ENCODE measurements at places on chromosomes 6 and 20.

GRCh38 chr6:160110586-160111123, 11.0 kb upstream of the SLC22A1 start:
- no peak for DNase-seq

DNA sequence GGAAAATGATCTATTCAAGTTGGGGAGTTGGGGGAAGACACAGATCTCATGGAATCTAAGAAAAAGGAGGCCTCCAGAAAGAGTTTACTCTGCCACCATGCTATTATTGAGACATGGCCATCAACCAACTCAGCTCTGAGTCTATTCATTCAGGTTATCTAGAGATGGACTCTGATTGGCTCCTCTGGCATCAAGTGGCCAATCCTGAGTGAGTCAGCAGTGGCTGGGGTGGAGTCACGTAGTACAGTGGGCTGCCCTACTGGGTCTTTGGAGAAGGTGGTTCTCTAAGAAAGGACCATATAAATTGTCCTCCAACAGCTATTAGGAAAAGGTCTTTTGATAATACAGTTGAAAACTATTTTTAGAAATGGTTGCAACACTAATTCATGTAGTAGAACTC, 42.1 kb downstream of the LYRM2 start:
- no peak for DNase-seq

GRCh38 chr20:59672576-59672975, 68.2 kb downstream of the PHACTR3 start:
- no peak for DNase-seq

GRCh38 chr20:1015181-1015580, 13.1 kb upstream of the RSPO4 start:
- no peak for DNase-seq

DNA sequence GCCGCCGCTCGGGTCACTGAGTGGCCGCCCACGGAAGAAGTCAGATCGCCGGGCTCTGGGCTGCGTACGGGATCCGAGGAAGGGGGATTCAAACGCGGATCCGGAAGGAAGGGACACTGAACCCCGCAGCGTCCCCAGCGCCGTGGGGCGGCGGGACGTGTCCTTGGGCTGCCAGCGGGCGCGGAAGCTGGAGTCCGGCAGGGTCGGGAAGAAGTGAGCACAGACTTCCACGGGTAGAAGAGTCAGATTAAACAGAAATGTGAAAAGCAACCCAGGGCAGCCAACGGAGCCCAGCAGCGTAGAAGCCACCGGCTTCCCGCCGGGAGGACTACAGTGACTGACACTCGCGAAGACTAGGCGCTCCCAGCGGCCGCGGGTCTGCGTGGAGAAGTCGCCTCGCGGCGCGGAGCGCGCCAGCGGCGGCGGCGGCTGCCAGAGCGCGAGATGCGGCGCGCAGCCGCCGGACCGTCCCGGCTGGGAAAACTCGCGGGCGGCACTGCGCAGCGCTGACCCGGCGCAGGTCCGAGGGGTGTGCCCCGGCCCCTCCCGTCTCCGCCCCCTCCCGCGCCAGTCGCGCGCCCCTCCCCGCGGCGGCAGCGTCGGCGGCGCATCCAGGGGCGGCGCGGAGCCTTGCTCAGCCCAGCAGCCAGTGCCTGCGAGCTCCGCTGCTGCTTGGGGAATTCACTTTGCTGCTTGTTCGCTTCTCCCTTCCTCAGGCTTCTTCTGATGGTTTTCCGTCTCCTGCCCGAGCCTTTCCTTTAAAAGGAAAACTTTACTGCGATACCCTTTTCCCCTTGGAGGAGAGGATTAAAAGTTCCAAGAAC, at the start of gene SAMD5:
Gene SAMD5, plus strand, starts transcription at position 649 of the 824 bp plus-strand sequence. CDS start 239 bp downstream, outside the sequence.
- peak; percentile 36 for DNase-seq

DNA sequence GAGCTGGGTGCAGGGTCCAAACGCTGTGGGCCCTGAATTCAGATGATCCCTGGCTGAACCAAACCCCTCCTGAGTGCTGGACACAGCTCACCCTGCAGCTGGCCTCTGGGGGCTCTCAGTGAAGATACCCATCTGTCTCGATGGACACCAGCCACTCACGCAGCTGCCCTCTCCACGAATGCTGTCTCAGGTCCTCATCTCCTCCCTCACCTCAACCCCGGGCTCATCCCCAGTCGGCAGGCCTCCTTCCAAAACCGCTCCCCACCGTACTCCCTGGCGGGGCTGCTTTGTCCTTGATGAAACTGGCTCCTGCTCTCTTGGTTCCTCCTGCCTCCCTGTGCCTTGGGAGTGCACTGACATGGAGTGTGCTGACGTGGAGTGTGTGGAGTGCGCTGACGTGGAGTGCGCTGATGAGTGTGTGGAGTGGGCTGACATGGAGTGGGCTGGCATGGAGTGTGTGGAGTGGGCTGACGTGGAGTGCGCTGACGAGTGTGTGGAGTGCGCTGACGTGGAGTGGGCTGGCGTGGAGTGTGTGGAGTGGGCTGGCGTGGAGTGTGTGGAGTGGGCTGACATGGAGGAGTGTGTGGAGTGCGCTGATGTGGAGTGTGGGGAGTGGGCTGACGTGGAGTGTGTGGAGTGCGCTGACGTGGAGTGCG, 4.1 kb upstream of the YTHDF1 start:
- no peak for DNase-seq

DNA sequence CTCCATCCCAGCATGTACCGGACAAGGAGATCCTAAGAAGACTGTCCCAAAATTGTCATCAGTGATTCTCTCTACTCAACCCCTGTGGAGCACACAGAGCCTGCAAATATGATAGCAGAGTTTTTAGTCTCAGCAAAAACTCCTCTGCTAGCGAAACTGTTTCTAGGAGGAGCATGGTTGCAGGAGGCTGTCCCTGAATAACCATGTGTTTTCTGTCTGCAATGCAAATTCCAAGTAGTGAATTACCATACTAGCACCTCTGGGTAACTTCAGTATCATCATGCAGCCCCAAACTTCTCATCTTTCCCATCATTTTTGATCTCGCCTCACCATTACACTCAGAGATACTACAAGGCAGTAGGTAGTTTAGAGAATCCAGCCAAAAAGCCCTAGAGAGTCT, 24.8 kb upstream of the WFDC12 start:
- no peak for DNase-seq

DNA sequence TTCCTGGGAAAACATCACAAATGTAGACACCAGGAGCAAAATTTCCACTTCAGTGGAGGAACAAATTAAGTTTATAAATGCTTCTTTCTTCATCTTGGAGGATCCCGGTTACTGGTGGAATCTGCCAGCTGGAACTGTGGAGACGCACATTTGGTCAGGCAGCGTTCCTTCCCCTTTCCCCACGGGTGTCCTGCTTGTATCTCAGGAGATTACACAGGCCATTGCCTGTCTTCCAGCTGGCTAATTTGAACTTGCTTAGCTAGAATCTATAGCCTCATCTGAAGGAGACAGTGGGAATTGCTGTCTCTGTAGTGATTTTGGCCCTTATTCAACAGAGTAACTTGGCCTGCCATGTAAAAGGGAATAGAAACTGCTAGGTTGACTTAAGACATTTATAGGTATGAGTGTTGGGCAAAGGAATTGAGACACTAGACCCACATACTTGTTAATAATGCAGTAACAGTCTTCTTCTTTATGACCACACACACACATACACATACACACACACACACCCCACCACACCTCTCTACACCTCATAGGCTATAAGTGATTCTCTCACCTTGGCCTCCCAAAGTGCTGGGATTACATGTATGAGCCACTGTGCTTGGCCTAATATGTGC, 34.4 kb downstream of the TSBP1 start:
- DNase-seq: no peak

DNA sequence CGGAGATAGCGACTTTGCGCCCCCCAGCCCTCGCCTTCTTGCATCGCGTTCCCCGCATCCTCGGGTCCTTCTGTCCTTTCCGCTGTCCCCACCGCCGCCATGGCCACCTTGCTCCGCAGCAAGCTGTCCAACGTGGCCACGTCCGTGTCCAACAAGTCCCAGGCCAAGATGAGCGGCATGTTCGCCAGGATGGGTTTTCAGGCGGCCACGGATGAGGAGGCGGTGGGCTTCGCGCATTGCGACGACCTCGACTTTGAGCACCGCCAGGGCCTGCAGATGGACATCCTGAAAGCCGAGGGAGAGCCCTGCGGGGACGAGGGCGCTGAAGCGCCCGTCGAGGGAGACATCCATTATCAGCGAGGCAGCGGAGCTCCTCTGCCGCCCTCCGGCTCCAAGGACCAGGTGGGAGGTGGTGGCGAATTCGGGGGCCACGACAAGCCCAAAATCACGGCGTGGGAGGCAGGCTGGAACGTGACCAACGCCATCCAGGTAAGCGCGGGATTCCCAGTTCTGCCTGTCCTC, 401 bp downstream of the SLC32A1 start:
- no peak for DNase-seq

DNA sequence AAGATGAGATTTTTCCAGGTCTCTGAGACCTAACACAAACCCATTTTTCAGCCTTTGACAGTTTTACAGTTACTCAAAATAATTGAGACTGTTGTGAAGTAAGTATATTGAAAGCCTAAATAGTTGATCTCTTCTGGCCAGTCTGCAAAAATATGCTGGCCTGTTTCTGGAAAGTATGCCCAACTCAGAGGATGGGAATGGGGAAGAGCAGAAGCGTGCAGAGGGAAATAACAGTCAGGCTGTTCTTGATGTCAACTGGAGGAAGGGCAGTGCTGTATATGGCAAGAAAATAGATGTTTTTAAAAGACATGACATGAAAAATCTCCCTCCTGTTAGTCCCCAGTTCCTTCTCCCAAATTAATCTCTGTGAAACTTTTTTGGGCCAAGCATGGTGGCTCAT, 3.8 kb downstream of the GID8 start:
- DNase-seq: no peak

DNA sequence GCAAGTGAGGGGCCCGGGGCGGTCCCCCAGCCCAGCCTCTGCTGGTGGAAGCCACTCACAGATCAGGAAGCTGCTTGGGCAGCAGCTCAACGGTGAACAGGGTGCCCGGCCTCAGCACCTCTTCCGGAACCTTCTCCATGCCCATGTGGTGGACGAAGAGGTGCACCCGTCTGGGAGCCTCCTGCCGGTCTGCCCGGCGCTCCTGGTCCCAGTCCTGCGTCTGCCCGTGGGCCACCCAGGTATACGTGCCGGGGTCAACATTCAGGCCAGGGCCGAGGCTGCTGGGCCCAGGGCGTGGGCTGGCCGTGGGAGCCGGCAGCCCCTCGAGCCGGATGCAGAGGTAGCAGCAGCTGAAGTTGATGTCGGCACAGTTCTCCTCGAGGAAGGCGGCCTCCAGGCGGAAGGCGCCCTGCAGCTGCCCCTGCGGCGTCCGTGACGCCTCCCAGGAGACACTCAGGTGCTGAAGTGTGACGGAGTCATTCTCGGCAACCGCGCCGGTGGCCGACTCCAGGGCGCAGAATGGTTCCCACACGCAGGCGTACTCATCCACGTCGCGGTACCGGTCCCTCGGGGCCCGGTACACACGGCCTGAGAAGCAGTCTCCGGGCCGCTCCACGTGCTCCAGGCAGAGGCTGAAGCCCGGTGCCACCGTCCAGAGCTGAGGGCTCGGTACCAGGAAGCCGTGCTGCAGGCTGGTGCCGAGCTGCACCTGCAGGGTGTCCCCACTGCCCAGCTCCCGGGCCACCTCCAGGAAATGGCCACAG, 8.7 kb downstream of the FNDC11 start:
- DNase-seq: no peak

DNA sequence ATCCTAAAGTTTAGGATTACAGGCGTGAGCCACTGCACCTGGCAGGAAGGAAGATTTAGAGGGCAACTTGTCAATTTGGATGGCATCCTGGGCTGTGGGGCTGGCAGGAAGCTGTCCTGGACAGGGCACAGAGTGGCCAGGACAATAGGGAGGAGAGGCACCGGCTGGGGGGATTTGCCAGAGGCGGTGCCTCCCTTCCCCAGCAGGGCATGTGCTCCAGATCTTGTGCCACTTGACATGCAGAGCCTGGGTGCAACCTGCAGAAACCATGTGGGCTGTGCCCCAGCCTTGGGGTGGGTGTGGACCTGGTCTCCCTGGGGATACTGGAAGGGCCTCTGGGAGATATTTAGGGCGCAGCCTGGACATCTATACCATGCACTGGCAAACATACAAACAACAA, 58.6 kb upstream of the EEF1A1 start:
- no peak for DNase-seq

GRCh38 chr6:5051394-5051793, 33.7 kb upstream of the PPP1R3G start:
- DNase-seq: no peak

GRCh38 chr6:152268846-152269442, 368.2 kb downstream of the SYNE1 start:
- no peak for DNase-seq

GRCh38 chr6:161583584-161583983, 309.7 kb upstream of the AGPAT4 start:
- DNase-seq: no peak

- no peak for DNase-seq
These were observed 8.7 kb downstream of the RPS21 start for GRCh38 chr20:62395311-62396242.

DNA sequence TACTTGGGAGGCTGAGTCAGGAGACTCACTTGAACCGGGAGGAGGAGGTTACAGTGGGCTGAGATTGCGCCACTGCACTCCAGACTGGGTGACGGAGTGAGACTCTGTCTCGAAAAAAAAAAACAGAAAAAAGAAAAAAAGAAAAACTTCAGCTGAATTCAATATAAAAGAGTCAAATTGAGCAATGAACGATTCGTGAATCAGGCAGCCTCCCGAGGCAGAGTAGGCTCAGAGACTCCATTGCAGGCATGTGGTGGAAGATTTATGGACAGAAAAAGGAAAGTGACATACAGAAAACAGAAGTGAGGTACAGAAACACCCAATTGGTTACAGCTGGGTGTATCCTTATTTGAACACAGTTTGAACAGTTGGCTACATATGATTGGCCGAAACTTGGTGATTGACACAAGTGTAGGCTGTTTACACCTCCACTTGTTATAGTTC, 56.3 kb downstream of the HLA-DPB1 start:
- DNase-seq: no peak

DNA sequence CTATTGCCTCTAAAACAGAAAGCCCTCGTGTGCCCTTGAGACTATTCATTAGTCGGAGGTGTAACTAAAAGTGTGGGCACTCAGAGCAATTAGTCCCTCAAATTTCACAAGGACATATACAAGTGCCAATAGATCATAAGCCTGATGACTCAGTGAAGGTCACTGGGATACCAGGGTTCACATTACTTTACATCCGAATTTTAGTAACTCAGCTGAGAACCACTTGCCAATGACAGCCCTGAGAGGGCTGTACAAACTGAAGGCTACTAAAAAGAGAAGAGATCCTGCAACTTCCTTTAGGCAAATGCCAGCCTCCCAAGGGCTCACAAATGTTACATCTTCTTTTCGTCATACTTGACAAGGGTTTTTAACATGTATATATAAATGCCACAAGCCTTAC, 369.6 kb downstream of the TENT5A start:
- DNase-seq: no peak

- DNase-seq: no peak
These were observed 264.5 kb upstream of the BMP2 start for GRCh38 chr20:6502999-6503398.

Data from NCI-H1930 (cell line).